Thoracic aorta (tissue), 2 donors: ENCODE measurements at places on chromosomes 12 and 14.

GRCh38 chr14:97458661-97459579 lies 661.7 kb downstream of the VRK1 start:
- no peak for DNase-seq

DNA sequence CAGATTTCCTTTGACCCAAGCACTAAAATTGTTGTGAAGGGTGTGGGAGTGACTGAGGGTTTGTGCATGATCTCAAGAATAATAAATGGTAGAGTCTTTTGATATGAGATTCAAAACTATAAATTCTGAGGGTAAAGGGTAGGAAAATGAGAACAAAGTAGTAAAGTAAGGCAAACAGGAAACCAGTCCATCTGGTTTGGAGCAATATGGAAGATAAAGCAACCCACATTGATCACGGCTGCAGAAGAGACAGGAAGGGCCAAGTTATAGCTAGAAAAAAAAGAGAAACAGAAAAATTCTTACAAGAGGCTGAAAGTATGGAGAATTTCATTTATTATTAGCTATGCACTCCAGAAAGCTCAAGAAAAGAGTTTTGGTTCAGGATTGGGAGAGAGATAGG lies 4.6 kb upstream of the SLCO1B3 start:
- no peak for DNase-seq

DNA sequence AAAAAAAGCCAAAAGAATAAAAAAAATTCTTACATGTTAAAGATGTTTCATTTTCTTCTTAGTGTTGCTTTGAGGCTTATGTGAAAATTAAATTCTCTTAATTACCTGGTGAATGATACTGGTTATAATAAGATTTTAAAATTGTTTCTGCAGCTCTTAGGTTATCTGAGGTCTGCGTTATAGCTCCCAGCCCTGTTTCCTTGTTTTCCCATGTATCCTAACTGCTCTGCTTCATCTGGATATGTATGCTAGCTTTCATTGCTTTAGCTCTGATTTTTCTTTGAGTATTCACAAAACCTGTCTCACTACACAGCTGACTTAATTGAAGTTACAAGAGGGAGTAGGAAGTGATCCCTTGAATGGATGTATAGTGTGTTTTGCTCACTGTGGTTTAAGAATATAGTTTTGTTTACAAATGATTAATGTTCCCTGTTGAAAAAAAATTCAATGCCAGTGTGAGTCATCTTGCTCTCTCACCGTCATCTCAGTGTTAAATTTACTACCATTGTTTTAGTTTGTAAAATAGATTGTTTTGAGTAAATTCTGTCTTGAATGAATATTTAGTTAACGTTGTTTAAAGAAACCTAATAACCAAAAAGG lies 26.8 kb downstream of the CPSF6 start:
- DNase-seq = no peak

GRCh38 chr14:58238252-58239243 lies 6.1 kb upstream of the PSMA3 start:
- DNase-seq = no peak

DNA sequence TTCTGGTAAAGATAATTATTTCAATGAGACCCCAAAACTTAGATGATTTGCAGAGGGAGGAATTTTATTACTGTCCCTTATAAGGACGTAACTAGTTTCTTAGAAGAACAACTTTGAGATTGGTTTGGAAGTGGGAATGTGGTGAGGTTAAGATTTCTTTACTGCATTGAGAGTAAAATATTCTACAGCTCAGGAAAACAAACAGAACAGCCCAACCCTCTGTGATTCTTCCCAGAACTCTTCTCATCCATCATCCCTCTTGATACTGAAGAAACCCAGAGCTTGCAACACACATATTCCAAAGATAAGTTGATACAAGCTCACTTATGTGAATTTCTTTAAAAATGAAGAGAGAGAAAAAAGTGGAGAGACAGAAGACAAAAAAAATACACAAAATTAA lies 234.2 kb downstream of the CRADD start:
- DNase-seq = no peak

DNA sequence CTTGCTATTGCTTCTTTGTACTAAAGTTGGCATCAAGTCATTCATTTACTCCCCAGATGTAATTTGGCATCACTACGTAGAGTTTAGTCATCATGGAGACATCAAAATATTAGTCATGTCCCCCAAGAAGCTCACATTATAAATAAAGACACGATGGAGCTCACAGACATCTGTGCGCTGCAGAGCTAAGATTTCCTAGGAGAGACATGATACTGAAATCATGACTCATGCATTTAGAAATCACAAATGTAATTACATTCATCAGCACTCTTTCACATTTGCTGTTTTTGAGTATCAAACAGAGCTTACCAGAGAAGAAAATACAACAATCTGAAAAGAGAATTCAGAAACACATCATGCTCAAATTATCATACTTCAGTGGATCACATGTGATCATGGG lies 169.8 kb downstream of the LRIG3 start:
- DNase-seq = no peak

DNA sequence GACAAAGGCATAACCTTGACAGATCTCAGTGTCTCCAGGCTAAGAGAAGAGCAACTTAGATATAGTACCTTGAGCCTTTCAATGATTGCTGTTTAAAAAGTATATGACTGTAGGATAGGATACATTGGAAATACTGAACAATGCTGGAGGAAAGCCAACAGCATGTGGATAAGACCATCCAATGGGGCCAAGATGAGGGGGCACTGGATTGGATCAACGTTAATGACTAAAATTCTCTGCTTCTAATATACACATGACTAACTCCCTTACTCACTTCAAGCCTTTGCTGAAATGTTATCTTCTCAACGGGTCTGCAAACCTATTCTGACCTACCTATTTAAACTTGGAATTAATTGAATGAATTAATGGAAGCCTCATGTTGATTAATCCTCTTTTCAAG lies 354.9 kb downstream of the RAD51B start:
- no peak for DNase-seq

DNA sequence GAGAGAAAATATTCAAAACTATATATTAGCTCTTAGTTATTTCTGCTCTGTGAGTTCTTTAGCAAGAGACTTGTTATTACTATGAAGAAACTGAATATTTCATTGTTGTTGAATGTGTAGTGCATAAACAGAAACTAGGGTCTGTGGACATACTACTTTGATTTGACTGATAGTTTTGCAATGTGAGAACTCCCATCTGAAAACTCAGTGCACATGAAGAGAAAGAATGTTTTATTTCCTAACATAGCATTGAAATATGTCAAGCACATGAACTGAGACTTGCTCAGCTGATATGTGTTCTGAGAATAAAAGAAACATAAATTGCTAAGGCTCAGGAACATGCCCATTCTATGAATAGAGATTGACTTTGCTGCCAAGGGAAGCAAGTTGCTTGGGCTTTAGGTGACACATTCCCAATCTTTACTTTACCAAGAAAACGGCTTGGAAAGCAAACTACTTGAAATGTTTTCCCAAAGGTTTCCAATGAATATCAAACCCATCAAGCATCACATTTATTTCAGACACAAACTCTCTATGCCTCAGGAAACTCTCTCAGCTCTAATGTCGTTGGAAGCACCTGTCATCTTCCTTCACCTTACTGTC lies 290.4 kb downstream of the SLC16A7 start:
- DNase-seq = no peak

DNA sequence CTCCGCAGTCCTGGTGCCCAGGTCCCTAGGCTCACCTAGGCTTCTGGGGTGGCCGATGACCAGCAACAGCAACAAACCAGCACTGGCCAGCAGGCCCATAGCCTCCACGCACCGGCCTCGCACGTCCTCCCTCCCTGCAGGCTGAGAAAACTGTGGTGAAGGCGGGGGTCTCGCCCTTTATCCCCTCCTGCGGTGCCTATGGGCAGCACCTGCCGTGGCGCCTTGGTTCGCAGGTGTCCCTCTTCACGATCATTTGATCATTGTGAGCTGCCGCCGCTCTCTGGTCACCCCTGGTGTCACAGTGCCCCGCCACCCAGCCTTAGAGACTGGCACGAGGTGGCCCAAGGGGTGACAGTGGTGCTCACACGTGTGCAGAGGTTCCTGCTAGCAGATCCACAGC lies at the start of gene OVCH1:
Gene OVCH1 (minus strand): TSS at position 99 of the 400 bp plus-strand sequence. CDS start 0 bp downstream, at position 99.
- DNase-seq = no peak

DNA sequence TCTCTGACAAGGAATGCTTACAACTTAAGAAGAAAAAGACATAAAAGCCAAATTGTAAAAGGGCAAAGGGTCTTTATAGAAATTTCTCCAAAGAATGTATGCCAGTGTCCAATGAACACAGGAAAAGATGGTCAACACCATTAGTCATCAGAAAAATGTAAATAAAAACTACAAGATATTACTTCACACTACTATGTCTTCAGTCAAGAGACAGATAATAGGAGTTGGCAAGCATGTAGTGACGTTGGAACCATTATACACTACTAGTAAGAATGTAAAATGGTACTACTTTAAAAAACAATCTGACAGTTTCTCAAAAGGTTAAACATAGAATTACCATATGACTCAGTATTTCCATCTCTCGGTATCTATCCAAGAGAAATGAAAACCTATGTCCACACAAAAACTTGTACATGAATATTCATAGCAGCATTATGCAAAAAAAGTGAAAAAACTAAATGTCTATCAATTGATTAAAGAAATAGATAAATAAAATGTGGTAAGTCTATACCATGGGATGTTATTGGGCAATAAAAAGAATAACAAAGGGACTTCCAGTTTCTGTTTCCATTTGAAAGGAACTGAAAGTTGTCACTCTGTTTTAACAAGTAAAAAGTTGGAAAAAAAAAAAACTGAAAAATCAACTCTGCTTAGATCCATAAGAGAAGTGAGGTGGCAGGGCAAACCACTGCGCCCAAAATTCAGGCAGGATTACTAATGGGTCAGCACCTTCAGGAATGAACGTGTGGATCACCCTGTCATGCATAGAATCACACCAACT lies 69.8 kb downstream of the ALG10B start:
- no peak for DNase-seq

DNA sequence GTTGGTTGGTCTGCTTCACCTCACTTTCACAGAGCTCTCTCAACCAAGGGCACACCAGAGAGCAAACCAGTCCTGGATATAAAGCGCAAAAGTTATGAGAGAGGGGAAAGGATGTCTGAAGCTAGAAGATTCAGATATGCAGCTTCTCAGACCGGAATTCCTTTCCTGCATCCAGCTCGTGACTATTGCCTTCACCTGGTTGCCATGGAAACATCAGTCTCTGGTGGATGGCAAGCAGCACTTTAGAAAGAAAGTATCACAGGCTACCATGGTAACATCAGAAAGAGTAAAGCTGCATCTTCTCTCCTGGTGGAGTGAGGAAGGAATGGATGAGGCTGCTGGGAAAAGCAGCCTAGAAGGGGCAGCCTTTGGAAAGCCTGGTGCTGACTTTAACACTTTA lies 13.7 kb downstream of the REM2 start:
- DNase-seq = no peak

DNA sequence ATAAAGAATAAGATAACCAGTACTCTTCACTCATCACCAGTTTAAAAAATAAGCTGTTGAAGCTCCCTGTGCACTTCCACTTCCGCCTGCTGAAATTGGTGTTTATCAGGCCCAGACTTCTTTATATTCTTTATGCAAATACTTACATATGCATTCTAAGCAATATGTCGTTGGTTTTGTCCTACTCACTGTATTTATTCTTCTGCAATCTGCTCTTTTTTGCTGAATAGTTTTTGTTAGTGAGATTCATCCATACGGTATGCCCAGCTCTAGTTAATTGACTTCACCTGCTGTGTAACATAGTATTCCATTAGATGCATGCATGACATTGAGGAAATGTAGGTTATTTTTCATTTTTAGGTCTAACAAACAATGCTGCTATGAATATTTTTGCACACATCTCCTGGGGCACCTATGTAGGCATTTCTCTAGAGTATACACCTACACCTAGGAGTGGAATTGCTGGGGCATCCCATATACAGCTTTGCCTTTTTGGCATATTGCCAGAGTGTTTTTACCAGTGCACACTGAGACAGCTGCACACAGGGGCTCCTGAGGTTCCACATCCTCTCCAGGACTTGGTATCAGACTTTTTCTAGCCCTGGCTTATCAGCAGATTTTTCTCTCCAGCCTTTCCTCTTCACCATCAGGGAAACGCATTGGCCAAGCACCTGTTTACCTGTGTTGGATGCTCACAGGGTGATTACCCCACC lies 1.0 kb upstream of the NRIP2 start:
- DNase-seq = no peak

- DNase-seq = no peak
Measured at GRCh38 chr12:25249931-25250738, 594 bp downstream of the KRAS start.

- DNase-seq = no peak
Measured at GRCh38 chr12:91182636-91183455, at the start of gene DCN. Gene DCN (minus strand): TSS chr12:91182817. CDS start chr12:91178552, 4,265 bp downstream.

GRCh38 chr12:13784504-13784903 lies 196.9 kb downstream of the GRIN2B start:
- DNase-seq = no peak

DNA sequence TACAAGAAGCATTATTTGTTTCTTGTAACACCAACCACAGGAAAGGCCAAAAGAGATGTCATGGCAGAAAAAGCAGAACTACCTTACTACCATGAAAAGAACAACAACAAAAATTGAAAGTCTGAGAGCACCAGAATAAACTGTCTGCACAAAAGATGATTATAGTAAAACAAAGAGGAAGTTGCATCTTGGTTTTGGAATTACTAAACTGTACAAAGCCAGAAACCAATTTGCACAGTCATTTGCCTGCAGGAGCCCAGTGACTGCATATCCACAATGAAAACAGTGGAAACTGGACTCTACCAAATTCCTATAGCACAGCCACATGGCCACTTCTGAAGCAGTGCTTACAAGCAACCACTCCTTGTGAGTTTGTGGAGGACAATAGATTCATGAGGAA lies 276.2 kb downstream of the SSPN start:
- no peak for DNase-seq

GRCh38 chr12:111864913-111865312 lies 22.9 kb downstream of the MAPKAPK5 start:
- no peak for DNase-seq

GRCh38 chr12:113641426-113642030 lies 169.9 kb upstream of the LHX5 start:
- no peak for DNase-seq

- DNase-seq = no peak
Measured at GRCh38 chr14:52279408-52279807, 11.9 kb downstream of the PTGDR start.

- DNase-seq = peak; percentile 2
Measured at GRCh38 chr12:68451261-68452077, 119.3 kb upstream of the MDM1 start.

DNA sequence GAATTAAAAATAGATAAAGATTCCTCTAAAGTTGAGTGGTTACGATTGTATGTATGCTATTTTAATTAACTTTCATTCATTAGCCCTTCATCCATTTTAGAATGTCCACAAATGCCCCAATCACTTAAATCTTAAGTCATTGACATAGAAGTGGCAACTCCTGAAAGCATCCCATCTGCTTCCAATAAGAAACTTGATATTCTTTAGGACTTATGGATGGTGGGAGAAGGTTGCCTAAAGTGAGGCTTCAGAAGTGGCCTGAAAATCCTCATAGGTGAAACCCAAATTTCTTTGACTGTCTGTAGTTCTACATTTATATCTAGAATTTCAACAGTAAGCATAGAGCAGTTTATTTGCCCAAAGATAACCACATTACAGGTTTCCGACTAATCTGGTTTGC lies 161.7 kb upstream of the HMGA2 start:
- no peak for DNase-seq
